ENCODE measurements at places on chromosomes 11 and 22.

- DNase-seq = no peak
Measured at GRCh38 chr11:75981546-75981945, 166.5 kb downstream of the UVRAG start.

DNA sequence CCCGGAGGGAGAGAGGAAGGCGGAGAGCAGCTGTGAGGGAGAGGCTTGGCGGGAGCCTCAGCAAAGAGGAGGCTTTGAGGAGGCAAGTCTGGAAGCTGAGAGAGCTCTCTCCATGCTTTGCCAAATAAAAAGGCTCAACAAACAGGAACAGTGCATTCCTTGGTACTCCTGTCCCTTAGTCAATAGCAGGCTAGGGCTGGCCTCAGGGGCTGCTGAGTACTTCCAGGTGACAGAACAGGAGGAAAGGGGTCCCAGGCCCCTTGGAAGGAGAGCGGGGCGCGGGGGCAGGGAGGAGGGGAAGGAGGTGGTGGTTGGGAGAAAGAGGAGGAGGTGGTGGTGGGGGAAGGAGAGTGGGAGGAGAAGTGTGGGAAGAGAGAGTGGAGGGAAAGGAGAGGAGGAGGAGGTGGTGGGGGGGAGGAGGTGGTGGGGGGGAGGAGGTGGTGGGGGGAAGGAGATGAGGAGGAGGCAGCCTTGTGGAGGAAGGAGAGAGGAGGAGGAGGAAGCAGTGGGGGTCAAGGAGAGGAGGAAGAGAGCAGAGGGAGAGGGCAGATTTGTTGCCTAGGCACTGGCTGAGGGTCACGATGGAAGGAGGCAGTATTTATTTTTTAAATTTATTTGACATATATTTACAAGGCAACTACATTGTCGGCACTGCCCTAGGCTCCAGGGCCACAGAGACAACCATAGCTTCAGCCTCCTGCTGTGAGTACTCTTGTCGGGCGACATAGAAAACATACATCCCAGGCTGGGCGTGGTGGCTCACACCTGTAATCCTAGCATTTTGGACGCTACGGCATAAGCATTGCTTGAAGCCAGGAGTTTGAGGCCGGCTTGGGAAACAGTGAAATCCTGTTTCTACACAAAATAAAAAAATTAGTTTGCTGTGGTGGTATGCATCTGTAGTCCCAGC is 74.2 kb upstream of the ZBED5 start:
- DNase-seq = no peak

GRCh38 chr11:115637599-115638241 is 133.5 kb upstream of the CADM1 start:
- no peak for DNase-seq

GRCh38 chr11:27213232-27213660 is 149.8 kb downstream of the CCDC34 start:
- DNase-seq = no peak

DNA sequence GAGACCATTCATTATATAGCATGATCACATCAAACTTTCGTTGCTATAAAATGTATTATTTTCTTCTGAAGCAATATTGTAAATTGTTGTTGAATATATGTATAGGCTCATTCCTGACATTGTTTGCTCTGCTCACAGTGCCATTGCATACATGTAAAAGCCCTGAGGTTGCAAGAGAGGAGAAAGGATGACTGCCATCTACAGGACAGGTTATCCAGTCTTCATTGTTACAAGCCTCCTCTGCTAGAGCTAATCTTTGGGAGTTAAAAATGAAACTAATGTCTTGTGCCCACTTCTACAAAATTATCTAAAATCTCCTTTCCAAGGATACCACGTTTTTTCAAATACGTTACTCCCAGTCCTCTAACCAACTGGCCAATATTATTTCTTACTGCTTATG is 16.4 kb upstream of the OR5AL1 start:
- no peak for DNase-seq

GRCh38 chr11:27694992-27695391 is 5.3 kb downstream of the BDNF start:
- no peak for DNase-seq

DNA sequence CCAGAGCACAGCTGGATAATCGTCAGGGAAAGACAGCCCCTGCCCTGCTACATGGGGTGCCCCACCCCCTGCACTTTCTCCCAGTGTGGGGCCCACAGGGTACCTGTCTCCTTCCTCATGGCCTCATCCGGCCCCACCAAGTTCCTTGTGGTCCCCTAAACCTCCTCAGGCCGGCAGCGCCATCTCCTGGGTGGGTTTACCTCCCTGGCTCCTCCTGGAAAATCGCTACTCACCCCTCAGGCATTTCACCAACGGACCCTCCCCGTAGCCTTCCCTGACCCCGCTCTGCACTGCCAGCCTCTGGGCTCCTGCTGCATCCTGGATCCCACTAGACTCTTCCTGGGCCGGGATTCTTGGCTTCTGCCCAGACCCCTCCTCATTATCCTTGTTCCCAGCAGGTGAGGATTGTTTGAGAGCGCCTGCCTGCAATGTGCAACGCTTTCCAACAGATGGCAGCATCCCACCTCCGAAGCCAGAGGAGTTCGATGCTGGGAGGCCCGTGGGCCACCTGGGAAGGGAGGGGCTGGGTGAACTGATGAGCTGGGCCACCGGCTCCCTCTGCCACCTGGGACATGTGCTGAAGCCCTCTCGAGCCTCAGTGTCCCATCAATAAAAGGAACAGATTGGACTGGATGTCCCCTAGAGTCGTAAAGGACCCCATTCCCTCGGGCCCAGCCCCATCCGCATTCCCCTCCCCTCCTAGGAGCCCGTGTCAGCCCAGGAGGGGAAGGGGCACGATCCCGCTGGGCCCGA is 44.2 kb upstream of the TTLL12 start:
- peak; percentile 74 for DNase-seq

DNA sequence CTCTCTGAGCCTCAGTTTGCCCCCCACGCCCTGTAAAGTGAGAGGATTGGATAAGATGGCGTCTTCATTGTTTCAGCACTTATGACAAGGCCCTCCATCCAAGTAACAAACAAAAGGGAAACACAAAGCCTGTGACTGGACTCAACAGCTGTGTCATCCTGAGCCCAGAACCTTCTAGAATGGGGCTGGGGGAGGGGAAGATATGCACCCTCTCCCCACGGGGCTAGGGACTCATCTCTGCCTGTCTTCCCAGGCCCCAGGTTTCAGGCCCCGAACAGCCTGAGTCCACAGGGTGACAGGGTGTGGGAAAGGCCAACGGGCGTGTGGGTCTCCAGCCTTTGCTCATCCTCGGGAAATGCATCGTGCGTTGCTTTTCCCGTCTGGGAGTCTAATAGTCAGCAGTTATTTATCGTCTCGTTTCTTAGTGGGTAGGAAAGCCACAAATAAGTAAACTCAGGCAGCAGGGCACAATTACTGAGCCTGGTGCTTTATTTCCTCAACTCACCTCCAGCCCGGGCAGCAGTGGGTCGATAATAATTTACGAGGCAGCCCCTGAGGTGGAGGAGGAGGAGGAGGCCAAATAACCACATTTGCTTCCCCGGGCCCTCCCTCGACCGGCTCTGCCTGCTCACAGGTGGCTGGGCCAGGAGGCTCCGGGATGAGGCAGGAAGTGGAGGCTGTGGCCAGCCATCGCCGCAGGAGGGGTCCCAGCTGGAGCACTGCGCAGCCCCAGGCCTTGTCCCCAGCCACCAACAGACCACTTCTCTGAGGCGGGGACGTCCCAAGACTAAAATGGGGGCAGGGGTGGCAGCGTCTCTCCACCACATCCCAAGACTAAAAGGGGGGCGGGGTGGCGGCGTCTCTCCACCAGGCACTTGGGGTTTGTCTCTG is 54.4 kb downstream of the FLRT1 start:
- DNase-seq = no peak

- DNase-seq = peak; percentile 62
Measured at GRCh38 chr11:6319704-6320410, 444 bp downstream of the CAVIN3 start.

GRCh38 chr11:22304337-22304961 is 33.7 kb upstream of the SLC17A6 start:
- DNase-seq = no peak

DNA sequence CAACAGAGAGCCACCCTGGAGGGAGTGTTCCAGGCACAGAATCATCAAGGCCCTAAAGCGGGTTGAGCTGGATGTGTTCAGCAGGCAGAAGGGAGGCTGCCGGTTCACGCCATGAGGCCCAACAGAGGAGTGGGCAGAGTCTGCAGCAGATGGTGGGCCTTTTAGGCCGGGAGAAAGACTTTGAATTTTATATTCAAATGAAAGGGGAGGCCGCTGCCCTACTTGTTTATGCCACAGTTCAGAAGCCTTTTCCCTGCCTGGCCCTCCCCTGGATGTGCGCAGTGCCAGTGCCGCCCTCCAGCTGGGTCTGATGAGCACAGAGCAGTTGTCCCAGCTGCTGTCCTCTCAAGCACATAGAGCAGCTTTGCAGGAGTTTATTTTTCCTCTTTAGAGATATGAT is 46.9 kb upstream of the TTC12 start:
- DNase-seq = no peak

DNA sequence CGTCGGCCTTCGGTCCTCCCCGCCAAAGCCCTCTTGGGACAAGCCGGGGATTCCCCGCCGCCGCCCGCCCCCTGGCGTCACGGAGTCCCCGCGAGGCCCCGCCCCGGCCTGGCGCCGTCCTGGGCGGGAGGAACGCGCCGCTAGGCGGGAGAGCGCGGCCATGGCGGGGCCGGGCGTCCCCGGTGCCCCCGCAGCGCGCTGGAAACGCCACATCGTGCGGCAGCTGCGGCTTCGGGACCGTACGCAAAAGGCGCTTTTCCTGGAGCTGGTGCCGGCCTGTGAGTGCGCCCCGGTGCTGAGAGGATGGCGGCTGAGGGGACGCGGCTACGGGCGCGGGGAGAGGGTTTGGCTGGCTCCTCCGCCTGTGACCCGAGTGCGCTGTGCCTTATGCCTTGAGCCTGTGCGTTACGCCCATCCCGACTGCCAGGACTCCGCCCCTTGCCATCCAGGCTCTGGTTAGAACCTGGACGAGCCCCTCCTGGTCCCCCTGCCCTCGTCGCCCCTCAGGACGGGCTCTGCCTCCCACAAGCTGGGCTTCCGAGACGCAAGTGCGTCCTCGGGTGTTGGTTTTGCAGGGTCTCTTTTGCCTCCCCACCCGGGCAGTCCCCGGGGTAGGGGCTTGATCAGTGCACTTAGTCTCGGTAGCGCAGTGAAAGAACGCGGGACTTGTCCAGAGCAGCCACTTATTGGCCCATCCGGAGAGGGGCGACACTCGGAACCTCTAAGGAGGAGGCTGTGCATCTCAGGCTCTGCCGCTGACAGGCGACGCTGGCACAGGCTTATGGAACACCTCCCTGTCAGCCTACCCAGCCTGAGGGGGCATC is at the start of gene ATG16L2:
Gene ATG16L2 (plus strand): TSS at position 126 of the 824 bp plus-strand sequence. CDS start 35 bp downstream, at position 161.
- peak; percentile 93 for DNase-seq

DNA sequence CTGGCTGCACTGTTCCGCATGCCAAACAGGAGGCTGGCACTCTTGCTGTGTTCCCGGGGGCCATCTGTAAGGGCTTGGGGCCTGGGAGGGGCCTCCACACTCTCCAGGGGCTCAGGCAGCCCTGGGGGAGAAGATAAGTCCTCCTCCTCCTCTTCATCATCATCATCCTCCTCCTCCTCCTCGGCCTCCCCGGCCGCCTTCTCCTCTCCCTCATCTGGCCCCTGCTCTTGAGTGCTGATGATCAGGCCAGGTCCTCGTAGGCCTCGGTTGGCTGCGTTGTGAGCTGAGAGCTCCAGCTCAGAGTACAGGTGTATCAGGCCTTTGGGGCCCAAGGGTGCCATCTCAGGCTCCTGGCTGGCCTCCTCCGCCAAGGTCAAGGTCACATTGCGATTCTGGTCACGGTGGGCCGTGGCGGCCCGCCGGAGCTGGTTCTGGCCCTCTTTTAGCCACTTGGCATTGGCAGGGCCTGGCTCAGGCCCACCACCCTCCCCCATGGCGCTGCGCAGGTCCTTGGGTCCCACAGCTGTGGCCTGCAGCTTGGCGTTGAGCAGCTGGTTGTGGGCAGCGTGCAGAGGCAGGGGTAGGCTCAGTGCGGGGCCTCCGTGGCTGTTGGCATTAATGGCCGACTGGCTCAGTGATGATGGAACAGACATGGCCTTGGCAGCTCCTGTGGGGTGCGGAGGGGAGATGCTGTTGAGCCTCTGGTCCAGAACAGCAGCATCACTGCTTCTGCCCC is 8.0 kb downstream of the APBB1 start:
- DNase-seq = no peak

GRCh38 chr11:68273026-68273738 is 1.4 kb upstream of the C11orf24 start:
- DNase-seq = no peak

GRCh38 chr22:44314425-44315067 is 1.8 kb upstream of the SHISAL1 start:
- peak; percentile 12 for DNase-seq

- no peak for DNase-seq
Measured at GRCh38 chr11:27497284-27497866, 9.2 kb downstream of the LIN7C start.

DNA sequence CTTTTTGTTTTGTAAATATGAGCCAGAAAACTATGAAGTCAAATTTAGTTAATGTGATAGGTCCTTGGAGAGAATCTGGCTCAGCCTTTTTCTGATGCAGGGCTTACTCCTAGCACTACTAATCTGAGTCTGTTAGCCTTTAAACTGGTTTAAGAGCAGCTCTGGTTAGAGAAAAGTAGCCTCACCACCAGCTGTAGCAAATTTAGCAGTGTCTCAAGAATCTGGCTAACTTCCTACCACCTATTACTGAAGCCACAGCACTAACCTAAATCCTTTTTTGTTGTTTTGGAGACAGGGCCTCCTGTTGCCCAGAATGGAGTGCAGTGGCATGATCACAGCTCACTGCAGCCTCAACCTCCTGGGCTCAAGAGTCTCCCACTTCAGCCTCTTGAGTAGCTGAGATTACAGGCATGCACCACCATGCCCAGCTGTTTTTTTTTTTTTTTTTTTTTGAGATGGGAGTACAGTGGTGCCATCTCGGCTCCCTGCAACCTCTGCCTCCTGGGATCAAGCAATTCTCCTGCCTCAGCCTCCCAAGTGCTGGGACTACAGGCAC is 13.9 kb downstream of the RBM4B start:
- no peak for DNase-seq

- no peak for DNase-seq
Measured at GRCh38 chr11:30143098-30143705, 87.6 kb upstream of the FSHB start.

DNA sequence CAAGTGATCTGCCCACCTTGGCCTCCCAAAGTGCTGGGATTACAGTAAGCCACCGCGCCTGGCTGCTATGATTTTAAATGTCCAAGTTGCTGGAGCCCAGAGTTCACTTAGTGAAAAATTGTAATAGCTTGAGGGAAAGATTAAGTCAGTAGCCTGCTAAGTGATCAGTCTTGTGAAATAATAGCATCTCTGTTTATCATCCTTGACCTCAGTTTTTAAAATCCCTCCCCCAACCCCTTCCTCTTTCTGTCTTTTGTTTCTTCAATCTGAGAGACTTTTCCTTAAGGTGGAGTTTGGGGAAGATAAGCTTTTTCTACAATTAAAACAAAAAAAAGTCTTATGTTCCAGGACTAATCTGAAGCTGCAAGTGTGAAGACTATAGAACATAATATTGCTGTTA is 6.4 kb downstream of the HIPK3 start:
- no peak for DNase-seq

All from activated naive CD8-positive, alpha-beta T cell treated with anti-CD3 and anti-CD28 coated beads, Interleukin-2, amount 50 U/mL, for 24 hours (primary cell).